Liver (tissue), 10 donors: ENCODE measurements at places on chromosomes 13 and 19.

GRCh38 chr19:593055-593454 lies 3.4 kb downstream of the HCN2 start:
- DNase-seq = no peak

DNA sequence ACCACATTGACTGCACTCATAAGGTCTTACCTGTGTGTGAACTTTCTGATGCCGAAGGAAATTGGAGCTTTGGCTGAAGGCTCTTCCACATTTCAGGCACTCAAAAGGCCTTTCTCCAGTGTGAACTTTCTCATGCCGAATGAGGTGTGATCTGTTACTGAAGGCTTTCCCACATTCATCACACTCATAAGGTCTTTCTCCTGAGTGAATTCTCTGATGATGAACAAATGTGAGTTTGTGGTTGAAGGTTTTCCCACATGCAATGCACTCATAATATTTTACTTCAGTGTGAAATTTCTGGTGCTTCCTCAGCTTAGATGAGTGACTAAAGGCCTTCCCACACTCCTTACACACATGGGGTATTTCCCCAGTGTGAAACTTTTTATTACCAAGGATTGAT lies 5.7 kb downstream of the ZNF132 start:
- DNase-seq = no peak

GRCh38 chr19:38145623-38146022 lies 78.4 kb downstream of the DPF1 start:
- DNase-seq = no peak

- no peak for DNase-seq
Measured at GRCh38 chr19:43311706-43312105, 41.8 kb upstream of the CD177 start.

GRCh38 chr13:21069561-21070004 lies 8.2 kb upstream of the LATS2 start:
- no peak for DNase-seq

DNA sequence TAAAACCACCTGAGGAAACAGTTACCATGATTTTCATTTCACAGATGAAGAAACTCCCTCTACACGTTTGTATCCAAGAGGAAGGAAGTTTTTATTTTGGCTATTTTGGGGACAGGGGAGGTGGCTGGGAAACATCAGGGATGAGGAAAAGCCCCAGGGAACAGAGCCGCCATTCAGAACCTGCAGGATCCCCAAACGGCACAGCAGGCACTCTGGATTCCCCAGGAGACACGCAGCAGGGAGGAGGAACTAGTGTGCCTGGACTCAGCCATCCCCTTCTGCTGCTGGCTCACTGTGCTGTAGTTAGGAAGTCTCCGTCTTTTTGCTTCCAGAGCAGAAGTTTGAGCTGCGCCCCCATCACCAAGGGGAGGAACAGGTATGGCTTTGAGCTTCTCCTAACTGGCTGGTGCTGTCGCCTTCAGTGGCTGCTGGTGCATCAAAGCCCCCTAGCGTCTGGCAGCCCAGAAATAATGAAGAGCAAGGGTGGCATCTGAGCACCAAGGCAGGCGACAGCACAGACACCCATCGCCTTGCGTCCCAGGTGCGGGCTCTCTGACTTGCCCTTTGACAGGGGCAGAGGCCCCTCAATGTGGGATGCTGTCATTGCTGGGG lies 4.2 kb downstream of the NAPA start:
- no peak for DNase-seq
